ENCODE measurements at places on chromosomes 7 and 10.

- DNase-seq = no peak
These were observed 266.8 kb downstream of the INHBA start for GRCh38 chr7:41436139-41436538.

- no peak for DNase-seq
These were observed 1355.2 kb downstream of the XPNPEP1 start for GRCh38 chr10:108567899-108568752.

DNA sequence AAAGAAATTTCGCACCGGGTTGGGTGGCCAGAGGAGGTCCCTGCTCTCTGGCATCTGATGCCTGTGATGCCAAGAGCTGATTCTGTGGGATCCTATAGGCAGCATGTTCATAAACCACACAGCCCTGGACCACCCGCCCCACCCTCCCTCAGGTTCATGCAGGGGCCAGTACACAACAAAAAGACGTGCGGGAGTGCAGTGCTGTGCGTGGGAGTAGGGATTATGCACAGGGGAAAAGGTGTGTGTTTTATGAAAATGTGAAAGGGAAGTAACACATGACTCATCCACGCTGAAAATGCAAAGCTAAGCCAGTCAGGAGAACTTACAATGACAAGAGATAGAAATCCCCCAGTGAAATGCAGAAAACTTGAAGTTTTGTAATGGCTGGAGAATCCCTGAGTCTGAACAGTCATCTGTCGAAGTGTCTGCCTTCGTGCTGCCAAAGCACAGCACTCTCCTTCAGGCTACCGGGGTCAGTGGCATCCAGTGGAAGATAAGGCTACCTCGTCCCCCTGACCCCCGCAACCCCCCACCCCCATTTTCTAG lies 1.1 kb downstream of the KIAA1217 start:
- peak; percentile 54 for DNase-seq

DNA sequence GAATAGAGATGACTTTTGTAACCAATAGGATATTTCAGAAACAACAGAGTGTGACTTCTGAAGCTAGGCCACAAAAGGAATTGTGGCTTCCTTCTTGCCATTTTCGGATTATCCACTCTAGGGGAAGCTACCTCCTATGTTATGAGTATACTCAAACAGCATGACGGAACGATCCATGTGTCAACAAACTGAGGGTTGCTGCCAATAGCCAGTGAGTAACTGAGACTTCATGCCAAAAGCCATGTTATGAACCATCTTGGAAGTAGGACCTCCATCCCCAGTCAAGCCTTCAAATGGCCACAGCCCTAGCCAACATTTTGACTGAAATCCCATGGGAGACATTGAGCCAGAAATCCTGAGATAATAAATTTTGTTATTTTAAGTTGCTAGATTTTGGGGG lies 69.0 kb upstream of the IL6 start:
- no peak for DNase-seq

DNA sequence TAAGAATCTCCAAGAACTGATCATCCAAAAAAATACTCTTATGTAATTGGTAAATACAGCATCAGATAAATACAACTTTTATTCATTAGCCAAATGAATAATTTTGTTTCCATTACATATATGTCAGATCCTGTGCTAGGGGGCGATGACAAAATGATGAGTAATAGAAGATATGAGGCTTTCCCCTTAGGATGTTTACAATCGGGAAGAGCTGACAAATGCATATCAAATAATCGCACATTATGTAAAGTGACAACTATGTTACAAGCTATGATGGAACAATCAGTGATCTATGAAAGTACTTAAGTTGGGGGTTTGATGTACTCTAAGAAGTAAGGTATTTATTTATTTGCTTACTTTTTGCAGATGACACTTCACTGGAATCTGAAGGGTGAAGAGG lies 465.6 kb upstream of the VSTM2A start:
- no peak for DNase-seq

GRCh38 chr7:126700807-126701604 lies 551.7 kb downstream of the GRM8 start:
- peak; percentile 3 for DNase-seq

DNA sequence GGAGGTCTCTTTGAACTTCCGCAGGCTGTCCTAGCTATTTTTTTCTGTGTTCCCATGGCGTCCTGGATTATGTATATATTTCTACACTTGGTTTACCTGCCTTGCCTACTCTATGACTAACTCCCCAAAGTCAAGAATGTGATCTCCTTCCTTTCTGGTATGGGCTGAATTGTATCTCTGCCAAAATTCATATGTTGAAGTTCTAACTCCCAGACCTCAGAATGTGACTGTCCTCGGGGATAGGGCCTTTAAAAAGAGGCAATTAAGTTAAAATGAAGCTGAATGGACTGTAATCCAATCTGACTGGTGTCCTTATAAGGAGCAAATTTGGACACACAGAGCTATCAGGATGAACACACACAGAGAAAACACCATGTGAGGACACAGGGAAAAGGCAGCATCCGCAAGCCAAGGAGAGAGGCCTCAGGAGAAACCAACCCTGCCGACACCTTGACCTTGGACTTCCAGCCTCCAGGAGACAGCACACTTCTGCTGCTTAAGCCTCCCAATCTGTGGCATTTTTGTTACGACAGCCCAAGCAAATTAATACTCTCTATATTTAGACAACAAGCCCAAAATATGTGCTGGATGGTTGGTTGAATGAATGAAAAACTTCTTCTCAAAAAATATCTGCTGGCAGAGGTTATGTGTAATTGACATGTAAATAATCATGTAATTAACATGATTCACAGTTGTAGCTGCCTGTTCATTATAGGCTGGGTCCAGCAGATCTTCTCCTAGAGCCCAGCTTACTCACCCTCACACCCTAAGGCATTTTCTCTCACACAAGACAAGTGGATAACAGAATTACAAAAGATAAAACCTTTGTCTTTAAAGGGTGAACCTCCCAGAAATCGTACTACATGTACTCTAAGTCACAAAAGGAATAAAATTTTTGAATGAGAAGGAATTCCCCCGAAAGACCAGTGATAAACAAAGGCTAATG lies 123.7 kb downstream of the CUBN start:
- DNase-seq = no peak

DNA sequence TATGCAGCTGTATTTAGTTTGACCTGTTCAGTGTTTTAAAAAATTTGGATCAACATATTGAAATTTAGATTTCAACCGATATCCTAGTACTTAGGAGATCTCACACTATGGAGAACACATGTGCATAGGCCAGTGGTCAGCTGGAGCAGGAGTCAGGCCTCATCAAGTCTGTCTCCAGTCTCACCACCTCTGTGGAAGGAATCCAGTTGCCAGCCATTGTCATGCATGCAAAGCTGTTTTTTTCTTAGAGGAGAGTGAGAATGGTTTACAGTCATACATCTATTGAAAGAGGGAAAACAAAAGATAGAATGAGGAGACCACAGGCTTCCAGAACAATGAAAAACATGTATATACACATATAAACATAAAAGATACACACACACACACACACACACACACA lies 7.6 kb upstream of the CLEC5A start:
- DNase-seq = no peak

GRCh38 chr10:121478556-121478955 lies 119.7 kb downstream of the FGFR2 start:
- DNase-seq = peak; percentile 30

- DNase-seq = peak; percentile 89
These were observed at the start of gene PDK4 for GRCh38 chr7:95596198-95597063. Gene PDK4 (minus strand): TSS chr7:95596516. CDS start chr7:95596293, 223 bp downstream.

GRCh38 chr10:71911296-71911953 lies 52.8 kb upstream of the CHST3 start:
- DNase-seq = no peak

DNA sequence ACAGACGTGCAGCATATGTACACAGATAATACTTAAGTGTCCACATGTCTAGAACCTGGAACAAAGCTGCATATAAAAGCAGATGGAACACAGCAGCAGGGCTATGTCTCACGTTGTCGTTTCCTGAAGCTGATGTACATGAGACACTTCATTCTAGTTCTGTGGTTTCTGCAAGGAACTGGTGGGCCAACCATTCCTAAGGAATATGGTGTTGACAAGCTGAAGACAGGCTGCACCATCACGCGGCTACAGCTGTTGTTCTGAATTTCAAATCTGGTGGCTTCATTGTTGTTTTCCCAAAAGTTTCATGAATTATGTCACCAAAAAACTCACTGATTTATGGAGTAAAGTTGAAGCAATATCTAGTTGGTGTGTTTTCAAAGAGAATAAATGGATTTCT lies 33.7 kb downstream of the PRKAG2 start:
- DNase-seq = no peak

GRCh38 chr10:32163071-32163761 lies 107.0 kb upstream of the KIF5B start:
- DNase-seq = no peak

DNA sequence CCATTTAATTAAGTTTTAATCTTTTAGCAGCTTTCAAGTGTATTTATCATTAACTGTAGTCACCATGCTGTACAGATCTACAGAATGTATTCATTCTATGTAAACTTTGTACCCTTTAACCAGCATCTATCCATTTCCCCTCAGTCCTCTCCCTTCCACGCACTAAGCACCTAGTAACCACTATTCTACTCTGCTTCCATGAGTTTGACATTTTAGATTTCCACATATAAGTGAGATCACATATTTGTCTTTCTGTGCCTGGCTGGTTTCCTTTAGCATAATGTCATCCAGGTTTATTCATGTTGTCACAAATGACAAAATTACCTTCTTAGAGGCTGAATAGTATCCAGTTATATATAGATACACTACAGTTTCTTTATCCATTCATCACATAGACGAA lies 79.7 kb downstream of the BTAF1 start:
- no peak for DNase-seq

DNA sequence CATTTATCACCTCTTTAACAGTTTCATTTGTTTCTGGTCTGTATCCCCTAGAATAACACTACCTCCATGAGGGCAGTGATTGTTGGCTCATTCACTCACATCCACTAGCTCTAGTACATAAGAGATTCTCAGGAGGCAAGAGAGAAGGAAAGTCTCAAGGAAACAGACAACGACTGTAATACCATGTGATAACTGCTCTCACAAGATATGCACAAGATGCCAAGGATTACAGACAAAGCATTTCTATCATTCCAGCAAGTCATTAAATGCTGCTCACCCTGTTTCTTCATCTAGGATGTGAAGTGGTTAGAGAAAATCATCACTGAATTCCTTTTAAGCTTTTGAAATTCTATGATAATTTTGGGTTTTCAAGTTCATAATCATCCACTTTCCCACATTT lies 115.3 kb downstream of the HIBADH start:
- DNase-seq = no peak

GRCh38 chr7:37405603-37406122 lies 43.0 kb downstream of the ELMO1 start:
- no peak for DNase-seq

DNA sequence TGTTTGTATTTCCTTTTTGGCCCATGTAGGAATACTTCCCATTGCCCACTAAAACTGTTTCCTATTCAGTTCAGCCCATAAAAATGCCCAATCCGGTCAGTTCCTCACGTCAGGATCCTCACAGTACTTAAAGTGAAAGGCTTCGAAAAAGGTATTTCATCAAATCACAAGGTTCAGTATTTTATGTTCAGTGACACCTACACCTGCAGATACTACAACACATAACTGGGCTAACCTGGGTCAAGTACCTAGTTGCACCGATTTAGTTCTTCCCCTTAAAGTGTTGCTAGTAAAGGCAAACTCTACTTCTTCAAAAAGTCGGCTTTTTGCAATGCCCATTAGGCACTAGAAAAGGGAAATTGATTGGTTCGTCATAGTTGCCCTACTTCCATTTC lies 1.1 kb downstream of the SNX13 start:
- DNase-seq = peak; percentile 13

GRCh38 chr7:89339748-89340147 lies 544.2 kb upstream of the TEX47 start:
- DNase-seq = no peak

- DNase-seq = no peak
These were observed 355.2 kb downstream of the SUGCT start for GRCh38 chr7:40489844-40490602.

DNA sequence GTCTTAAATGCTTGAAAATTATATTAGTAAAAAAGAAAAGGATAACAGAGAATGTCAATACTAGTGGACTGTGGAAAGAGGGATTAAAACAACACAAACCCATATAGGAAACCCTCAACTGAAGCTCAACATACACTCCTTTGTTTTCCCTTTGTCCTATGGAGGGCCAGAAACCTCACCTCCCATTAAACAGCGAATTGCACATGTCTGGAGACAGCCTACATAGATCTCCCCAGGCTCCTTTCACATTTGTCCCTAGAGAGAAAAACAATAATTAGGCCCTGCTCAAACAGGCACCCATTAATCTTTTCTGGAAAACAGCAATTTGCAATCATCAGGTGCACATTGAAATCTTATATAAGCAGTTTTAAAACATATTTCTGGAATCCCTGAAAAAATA lies 87.6 kb upstream of the SEMA3D start:
- no peak for DNase-seq

DNA sequence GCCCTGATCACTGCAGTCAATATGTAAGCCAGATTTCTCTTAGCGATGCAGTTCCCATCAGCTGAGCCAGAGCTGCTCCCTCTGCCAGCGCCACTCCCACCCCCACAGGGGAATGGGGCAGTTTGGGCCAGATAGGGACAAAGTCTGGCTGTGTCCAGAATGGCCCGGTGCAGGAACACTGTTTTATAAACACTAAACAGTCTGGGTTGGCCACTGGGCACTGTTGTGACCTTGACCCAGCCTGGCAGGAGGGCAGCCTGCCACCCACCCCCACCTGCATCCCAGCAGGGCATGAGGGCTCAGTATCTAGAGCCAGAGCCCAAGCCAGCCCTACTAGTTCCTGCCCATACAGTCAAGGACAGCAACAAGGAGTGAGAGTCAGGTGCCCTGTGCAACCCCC lies 1.3 kb downstream of the OGDHL start:
- no peak for DNase-seq

- no peak for DNase-seq
These were observed 18.8 kb downstream of the ANXA11 start for GRCh38 chr10:80186364-80187012.

DNA sequence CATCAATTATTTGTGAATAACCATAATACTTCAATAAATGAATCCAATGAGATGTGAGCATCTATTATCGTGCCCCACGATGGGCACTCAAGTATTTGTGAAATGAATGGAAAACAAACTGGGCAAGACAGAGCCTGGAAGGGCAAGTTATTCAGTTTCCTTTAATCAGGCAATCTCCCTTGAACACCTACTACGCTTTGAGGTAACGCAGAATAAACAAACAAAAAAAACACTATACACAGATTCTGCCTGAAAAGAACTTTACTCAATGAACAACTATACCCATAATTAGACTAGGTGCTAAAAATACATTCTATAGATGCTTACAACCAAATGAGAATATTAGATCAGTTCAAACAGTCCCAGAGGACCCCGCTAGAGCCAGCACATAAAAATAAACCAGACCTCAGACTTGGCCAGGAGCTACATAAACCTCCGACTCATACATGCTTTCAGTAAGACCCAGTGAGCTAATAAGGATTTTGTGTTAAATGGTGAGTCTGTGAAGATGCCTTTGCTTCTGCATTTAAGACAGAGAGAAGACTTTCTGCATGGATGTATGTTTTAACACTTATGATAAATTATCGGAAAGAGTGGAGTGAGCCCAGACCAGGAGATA lies 121.3 kb downstream of the MPP7 start:
- no peak for DNase-seq

Measured in muscle of arm (tissue), 14 donors.